ENCODE measurements at places on chromosomes 2 and 18. TPM values are rescaled to one million over a fixed set of nuclear protein-coding genes. Genes with fewer than 3 reads are reported as not detected.

- no peak for DNase-seq
These were observed 75.3 kb downstream of the ACTR3 start for GRCh38 chr2:113965228-113965627.

GRCh38 chr2:102180687-102180999 lies 6.2 kb upstream of the IL1RL2 start:
- no peak for DNase-seq

DNA sequence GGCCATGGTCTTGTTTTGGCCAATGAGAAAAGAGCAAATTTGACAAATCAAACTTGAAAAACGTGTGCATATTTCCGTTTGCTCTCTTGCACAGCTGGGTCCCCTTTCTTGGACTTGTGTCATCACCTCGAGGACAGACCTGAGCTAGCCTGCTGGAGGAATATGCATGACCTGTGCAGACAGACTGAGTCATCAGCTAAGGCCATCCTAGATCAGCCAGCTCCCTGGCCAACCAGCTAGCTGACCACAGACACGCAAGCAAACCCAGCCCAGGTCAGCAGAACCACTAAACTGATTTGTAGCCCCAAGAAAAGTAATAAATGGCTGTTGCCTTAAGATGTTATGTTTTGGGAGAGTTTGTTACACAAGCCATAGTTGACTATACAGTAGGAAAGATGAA lies 61.3 kb upstream of the PAX3 start:
- DNase-seq = no peak

DNA sequence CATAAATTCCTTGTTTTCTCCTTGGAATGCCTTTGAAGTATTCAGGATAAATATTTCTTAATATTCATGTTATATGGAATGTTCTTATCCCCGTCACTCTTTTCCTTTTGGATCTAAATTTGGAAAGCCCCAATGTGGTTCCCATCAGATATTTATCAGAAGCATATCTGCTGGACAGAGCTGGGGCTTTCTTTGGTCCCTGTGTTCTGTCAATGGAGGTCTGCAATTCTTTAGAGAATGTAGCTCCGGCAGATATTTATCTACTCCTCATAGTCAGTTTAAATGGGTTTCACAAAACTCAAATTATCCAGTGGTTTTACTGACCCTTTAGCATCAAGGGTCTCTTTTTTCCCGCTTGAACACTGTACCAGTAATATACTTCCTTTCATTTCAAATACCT lies 167.8 kb upstream of the SCN7A start:
- DNase-seq = no peak

GRCh38 chr2:223044092-223044836 lies 7.7 kb upstream of the KCNE4 start:
- no peak for DNase-seq

DNA sequence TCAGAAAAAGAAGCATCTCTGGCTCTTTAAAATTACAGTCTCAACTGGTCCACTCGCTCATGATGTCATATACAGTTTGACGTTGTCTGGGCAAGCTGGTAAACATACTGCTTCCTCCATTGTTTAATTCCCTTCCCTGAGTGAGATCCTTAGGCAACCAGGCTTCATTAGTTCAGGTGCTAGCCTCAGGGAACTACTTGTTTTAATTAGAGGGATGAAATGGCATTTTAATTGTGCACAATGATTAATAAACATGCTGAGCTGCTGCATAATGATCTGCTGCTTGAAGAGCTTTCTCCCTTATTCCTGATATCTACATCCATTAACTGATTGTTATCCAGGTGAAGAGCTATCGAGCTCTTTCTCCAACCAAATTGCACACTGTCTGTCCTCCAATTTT lies 195.6 kb upstream of the ETAA1 start:
- DNase-seq = no peak

GRCh38 chr2:143734507-143734906 lies 605.3 kb downstream of the ARHGAP15 start:
- DNase-seq = no peak

- no peak for DNase-seq
These were observed 40.6 kb upstream of the RTTN start for GRCh38 chr18:70246061-70246466.

GRCh38 chr2:86489542-86489941 lies 48.4 kb downstream of the KDM3A start:
- DNase-seq = no peak

- DNase-seq = no peak
These were observed 10.0 kb downstream of the PROC start for GRCh38 chr2:127428057-127428814.

- DNase-seq = no peak
These were observed 20.8 kb upstream of the MBP start for GRCh38 chr18:77153404-77153803.

DNA sequence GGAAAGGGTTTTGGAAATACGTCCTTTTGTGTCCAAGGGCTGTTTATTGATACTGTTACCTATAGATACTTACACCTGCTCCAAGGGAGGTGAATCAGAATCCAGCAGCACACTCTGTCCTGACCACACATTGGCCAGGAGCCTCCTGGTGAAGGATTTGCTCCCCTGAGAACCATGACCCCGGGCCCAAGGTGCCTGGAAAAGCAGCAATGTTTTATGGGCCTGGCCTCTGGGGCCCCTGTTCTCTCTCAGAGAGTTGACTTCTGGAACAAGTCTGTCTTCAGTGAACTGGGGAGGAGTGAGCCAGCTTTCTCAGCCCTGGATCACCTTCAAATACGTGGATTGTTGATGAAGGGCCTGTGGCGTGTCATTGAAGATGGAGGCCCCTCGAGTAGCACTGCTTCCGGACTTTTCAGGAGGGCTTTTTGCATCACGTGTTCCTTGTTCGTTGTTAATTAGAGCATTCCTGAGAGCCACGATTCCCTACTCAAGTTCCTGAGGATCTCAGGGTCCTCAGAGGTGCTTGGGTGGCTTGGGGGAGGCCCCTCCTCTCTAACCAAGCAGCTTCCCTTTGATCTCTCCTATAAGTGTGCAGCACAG lies 78.5 kb upstream of the RPL31 start:
- no peak for DNase-seq

GRCh38 chr2:24919037-24919505 lies 966 bp downstream of the ADCY3 start:
- no peak for DNase-seq

- no peak for DNase-seq
These were observed 171.9 kb downstream of the EN1 start for GRCh38 chr2:118675531-118675930.

GRCh38 chr2:69798290-69798908 lies 31.1 kb upstream of the GMCL1 start:
- no peak for DNase-seq

DNA sequence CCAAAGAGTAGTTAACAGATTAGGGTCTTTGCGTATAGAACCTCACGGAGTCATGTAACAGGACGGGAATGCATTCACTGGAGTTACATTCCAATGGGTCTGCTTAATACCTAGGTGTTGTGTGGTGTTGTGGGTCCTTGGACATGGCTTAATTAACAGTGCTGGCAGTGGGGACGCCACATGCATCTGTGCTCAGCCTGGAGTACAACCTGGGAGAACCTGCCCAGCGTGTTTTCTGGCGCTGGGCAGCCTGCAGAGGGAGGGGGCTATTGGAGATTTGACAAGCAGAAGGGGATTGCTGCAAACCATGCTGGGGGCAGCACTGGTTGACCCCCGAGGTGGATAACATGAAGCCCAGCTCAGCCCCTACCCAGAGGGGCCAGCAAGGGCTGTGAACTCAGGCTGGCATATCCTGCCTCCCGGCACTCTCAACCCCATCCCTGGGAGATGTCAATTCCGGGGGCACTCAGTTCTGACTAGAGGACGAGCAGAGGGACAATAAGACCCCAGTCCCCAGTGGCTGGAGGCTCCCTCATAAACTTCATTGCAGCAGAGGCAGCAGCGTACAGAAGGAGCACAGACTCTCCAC lies 29.3 kb upstream of the COPS8 start:
- DNase-seq = no peak

- DNase-seq = no peak
These were observed 94.2 kb downstream of the KCTD1 start for GRCh38 chr18:26454192-26454591.

- DNase-seq = no peak
These were observed 44.1 kb downstream of the ACAA2 start for GRCh38 chr18:49769047-49769728.

DNA sequence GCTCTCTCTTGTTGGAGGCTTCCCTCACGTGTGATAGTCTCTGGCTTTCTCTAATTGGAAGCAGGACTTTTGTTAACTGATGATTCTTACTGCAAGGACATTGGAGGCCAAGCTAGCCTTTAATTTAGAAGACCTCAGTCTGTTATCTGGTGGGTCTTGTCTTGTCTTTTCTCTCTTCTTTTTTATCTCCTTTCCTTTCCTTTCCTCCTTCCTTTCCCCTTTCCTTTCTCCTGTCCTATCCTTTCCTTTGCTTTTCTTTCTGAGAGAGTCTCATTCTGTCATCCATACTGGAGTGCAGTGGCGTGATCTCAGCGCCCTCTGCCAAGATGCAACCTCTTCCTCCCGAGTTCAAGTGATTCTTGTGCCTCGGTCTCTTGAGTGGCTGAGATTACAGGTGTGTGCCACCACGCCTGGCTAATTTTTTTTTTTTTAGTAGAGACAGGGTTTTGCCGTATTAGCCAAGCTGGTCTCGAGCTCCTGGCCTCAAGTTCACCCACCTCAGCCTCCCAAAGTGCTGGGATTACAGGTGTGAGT lies 18.1 kb downstream of the CCNYL1 start:
- DNase-seq = no peak

DNA sequence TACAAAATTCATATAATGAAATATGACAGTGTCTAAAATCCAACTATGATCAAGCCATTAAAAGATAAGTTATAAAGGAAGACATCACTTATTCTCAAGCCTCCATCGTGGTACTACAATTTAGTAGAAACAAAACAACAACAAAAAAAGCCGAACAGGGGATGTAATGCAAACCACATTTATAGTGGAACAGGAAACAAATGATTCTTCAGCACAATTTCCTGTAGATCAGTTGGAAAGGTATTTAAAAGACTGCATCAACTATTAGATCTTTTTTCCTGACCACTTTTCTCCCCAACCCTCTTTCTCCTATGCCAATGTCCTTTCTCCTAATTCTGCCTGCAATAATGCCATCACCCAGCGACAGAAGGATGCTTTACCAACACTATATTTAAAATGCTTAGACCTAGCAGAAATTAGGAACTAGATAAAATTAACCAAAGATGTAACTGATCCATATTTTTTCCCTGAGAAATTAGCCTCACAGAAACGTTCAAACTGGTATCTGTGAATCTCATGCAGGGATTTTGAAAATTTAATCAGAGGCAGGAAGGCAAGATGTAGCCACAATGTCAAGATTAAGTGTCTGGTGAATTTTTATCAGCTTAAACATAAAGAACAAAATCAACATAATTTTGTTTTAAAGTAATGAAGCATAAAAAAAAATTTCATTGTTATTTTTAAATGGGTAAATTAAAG lies 271.4 kb downstream of the TCF4 start:
- DNase-seq = no peak

DNA sequence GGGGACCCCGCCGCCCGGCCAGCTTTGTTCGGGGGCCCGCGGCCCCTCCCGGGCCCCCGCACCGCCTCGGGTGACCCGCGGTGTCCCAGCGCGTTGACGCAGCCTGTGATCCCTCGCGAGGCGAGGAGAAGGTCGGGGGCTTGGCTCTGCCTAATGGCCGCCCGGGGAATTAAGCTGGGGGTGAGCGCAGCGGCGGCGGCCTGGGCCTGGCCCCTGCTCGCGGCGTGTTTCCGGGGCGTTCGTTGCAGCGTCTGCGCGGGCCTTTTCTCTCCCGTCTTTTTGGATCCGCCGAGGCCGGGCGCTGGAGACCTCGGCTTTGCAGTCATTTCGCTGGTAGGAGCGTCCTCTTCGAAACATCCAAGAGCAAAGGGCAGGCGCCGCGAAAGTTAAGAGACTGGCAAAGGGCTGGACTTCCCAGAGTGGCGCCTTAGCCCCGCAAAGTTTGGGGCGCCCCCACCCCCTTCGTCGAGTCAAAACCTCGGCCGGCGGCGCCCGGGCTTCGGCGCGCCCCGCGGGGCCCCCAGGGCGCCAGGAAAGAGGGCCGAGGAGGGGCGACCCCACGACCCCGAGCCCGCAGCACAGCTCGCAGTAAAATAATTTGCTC lies 1.3 kb downstream of the SALL3 start:
- DNase-seq = no peak

DNA sequence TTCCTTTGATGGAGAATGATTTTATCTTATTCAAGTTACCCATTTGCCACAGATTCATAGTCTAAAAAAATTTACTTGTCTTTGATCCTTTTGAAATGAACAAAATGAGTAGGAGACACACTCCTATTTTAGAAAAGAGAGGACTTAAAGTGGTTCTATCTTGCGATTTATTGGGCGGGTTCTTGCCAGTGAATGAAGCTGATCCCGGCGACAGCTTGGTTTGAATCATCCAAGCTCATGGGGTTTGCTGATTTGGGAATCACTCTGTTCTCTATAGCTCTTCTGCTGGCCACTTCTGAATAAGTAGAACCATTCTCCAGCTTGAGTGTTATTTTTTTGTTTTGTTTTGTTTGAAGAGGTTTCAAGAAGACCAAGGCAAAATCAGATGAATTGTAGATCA lies 25.5 kb upstream of the PPP1CB start:
- no peak for DNase-seq

GRCh38 chr2:207200136-207200535 lies 34.4 kb upstream of the KLF7 start:
- DNase-seq = no peak

- no peak for DNase-seq
These were observed 9.4 kb downstream of the CASP8 start for GRCh38 chr2:201269764-201270163.

DNA sequence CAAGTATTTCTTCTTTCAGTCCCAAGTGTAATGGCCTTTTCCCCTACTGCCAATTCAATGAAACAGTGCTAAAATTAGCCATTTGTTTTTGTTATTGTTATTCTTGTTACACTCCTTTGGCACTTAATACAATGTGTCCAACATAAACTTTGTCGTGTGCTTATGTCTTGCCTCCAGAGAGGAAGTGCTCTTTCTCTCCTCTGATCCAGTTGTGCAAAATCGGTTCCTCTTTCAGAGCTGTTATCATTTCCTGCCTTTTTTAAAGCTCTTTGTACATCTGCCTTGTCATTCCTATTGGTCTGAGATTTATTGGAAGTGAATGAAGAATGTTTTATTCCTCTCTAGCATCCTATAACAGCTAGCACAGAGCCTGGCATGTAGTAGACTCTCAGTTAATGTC lies 623.2 kb upstream of the ID2 start:
- no peak for DNase-seq

FNDC4 gene
- 6.9 TPM for polyA plus RNA-seq

SEH1L gene
- polyA plus RNA-seq = 32.3 TPM

KCNE4 gene
- 16.6 TPM for polyA plus RNA-seq

TMEM178A gene
- 2.0 TPM for polyA plus RNA-seq

TNFRSF11A gene
- polyA plus RNA-seq = not detected

ACMSD gene
- not detected for polyA plus RNA-seq

MARCHF4 gene
- polyA plus RNA-seq = 10.0 TPM

XDH gene
- polyA plus RNA-seq = 0.69 TPM

SERPINB10 gene
- polyA plus RNA-seq = 0.85 TPM

ST8SIA3 gene
- not detected for polyA plus RNA-seq

CACNB4 gene
- polyA plus RNA-seq = 0.12 TPM

ZSWIM2 gene
- 0.04 TPM for polyA plus RNA-seq

ANKRD29 gene
- 4.7 TPM for polyA plus RNA-seq

PDCL3 gene
- 20.9 TPM for polyA plus RNA-seq

GLI2 gene
- polyA plus RNA-seq = 8.1 TPM

OSBPL1A gene
- 20.1 TPM for polyA plus RNA-seq

MYL1 gene
- not detected for polyA plus RNA-seq
